ENCODE measurements at places on chromosomes 6 and 20. TPM values are rescaled to one million over a fixed set of nuclear protein-coding genes. Genes with fewer than 3 reads are reported as not detected.

Gene ATP6V1G2
- 6.0 TPM for polyA plus RNA-seq

Gene TTBK1
- polyA plus RNA-seq: 0.26 TPM

Gene CLIC5
- polyA plus RNA-seq: 54.3 TPM

DNA sequence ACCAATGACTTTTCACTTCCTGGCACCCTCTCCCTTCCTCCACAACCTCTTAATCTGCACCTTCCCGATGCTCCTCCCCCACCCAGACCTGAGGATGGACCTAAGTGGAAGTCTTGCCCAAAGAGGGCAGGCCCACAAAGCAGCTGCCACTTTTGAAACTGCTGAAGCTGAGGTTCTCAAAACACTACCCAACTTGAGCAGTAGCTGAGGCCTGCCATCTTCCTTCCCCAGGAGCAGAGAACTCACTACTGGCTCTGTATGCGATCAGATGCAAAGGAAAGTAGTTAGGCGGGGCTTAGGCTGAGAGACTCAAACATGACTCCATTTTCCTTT is 1.5 kb downstream of the HM13 start:
- no peak for DNase-seq

DNA sequence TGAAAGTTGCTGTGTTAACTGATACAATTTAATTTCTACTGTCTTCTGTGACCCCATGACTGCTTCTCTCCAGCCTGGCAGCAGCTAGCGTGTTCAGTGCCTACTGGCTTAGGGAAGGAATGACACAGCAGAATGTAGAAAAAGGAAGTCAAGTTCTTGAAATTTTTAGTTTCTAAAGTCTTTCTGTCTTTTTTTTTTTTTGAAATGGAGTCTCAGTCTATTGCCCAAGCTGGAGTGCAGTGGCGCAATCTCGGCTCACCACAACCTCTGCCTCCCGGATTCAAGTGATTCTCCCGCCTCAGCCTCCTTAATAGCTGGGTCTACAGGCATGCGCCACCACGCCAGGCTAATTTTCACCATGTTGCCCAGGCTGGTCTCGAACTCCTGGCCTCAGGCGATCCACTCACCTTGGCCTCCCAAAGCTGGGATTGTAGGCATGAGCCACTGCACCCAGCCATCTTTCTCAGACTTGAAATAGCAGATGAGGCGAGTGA is 39.3 kb downstream of the PCNA start:
- DNase-seq: no peak

DNA sequence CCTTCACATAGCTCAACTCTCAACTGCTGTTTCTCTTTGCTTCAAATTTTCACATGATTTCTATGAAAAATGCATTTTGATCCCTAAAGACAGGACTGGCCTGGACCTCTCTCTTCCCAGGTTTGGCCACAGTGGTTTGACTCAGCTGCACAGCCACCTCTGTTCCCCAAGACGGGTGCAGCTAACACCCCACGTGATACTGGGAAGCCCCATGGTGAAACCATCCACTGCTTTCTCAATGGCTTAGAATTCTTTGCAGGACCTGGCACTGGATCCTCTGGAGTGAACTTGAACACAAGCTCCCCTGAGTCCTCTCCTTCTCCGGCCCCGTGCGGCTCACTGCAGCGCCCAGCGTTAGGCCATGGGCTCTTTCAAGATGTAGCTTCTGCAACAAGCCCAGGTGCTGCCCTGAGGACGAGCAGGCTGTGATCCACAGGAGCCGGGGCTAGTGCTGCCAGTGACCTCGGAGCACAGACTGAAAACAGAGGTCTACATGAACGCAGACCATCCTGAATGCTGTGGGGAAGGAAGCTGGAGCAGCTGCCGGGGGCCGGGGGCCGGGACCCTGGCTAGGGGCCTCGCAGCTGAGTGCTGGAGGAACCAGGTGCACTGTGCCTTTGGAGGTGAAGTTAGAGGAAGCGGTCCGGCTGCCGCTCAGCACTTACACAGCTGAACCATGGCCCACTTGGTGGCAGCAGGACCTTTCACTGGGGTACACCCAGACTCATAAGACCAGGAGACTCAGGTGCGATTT is 58.8 kb upstream of the MPC1 start:
- no peak for DNase-seq

DNA sequence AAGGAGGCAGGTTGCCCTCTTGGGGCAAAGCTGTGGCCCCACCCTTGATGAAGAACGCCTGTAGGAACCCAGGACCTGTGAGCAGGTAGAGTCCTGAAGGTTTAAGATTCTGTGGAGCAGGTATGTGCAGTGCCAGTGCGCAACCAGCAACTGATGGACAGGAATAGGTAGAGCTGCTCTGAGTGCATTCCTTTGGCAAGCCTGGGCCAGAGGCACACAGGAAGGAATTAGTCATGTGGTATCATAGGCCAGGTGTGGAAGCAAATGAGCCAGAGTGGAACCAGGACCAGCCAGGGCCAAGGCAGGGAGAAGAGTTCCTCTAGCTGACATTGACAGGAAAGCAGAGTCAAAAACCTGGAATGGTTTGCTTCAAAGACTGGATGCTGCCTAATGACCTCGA is 1.4 kb upstream of the KHDC1 start:
- no peak for DNase-seq

Gene RRP36
- 55.2 TPM for polyA plus RNA-seq

Gene MYCT1
- 6.4 TPM for polyA plus RNA-seq

GRCh38 chr6:55669028-55669427 is 90.0 kb upstream of the HMGCLL1 start:
- DNase-seq: no peak

GRCh38 chr6:69820438-69820837 is 23.6 kb upstream of the LMBRD1 start:
- no peak for DNase-seq

- DNase-seq: peak; percentile 46
These were observed at the start of gene FRK for GRCh38 chr6:116060572-116061283. FRK (minus strand) TSS chr6:116060891; CDS start chr6:116060311, 580 bp downstream.

DNA sequence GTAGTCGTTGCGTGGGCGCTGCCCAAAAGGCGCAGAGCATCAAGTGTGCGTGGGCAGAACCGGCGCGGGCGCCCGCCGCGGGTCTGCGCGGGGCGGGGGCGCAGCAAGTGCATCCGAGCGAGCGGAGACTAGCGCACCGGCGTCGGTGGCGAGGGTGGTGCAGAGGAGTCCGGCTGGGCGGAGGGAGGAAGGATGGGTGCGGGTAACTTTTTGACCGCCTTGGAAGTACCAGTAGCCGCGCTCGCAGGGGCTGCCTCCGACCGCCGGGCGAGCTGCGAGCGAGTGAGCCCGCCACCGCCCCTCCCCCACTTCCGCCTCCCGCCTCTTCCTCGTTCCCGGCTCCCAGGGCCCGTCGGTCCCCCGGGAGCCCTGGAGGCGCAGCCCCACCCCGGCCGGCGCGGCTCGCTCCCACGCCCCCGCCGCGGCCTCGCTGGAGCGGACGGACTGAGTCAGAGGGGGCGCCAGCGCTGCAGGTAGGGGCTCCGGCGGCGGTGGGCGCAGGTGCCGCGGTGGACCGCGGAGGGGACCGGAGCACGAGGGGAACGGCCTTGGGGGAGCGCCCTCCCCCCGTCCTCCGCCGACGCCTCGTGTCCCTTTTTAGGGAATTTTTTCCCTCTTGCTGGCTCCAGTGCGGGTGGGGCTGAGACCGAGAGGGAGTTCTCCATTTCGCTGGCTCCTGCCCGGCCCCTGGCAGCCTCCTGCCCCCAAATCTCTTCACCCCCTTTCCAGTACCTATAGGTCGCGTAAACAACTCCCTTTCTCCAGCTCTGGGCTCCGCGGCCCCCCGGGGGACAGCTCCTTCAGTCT is 1.6 kb upstream of the DBNDD2 start:
- DNase-seq: peak; percentile 47

Gene PRSS35
- polyA plus RNA-seq: 2.0 TPM

GRCh38 chr6:89050697-89051096 is 29.9 kb upstream of the PNRC1 start:
- no peak for DNase-seq

GRCh38 chr20:34562641-34563040 is 4.1 kb downstream of the MAP1LC3A start:
- no peak for DNase-seq

DNA sequence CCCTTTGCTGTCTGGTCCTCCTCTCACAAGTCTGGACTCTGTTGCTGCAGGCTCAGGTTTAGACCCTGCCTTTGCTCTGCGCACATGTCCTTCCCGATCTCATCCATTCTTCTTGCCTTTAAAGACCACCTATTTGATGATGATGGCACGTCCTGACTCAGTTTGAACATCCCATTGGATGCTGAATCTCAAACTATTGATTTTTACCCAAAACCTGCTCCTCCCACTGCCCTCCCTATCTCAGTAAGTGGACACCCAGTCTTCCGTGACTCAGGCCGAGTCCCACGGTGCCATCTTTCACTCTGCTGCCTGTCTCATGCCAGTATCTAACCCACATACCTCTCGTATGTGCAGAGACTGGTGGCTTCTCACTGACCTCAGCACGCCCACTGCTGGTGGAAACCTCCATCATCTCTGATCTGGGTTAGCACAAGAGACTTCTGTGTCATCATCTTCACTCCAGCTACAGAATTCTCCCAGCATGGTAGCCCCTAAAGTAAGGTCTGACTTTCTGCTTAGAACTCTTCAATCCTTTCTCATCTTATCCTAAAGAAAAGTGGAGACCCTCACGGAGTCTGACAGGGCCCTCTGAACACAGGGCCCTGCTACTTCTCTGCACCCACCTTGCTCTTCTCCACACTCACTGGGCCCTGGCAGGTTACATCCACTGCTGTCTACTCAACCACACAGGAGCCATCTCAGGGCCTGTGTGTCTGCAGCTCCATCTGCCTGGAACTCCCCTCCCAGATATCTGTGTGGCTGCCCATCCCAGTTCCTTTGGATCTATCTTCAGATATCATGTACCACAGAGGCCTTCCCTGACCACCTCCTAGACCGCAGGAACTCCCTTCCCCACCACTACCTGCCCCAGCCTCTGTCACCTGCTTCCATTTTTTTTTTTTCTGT is 387.1 kb upstream of the AGPAT4 start:
- DNase-seq: no peak

DNA sequence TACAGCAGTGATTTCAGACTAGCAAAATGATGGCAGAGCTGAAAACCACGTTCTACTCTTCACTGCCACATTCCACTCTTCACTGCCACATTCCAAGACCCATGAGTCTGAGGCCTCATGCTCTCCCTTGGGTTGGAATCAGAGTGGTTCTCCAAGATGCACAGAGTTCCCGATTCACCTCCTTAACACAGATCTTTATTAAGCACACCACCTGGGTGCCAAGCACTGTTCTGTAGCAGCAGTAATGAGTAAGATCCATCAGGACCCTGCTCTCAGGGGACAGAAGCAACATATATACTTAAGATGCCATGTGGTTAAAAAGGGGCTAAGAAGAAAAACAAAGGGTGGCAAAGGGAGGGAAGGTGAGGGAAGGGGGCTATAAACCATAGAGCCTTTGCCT is 26.9 kb downstream of the TSHZ2 start:
- no peak for DNase-seq

DNA sequence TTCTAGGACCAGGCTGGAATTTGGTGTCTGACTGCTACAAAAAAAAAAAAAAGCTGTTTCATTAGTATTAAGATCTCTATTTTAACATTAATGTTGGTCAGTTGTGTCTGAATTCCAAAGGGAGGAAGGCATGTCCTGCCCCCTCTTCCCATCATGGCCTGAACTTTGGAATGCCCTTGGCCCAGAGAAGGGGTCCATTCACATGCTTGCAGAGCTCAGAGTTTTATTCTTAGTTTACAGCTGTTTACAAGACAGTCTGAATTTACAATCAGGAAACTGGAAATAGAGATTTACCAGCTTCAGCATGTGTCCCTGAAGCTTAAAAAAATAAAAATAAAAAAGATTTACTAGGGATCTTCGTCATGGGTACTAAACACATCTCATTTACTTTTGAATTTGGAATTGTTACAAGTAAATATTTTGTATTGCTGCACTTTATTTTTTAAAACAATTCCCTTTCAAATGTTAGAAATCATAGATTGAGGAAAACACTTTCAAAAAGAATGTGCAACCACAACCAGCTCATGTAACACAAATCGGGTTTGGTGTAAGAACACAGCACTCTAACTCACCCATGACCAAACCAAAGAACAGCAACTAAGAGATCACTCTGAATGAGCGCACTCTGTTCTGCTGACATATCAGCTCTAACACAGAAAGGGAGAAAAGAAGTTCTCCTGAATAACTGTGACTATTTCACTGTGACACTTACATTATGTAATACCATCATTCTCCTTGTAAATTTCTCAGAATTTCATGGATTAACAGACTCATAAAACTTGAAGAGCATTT is 6.6 kb upstream of the SERPINB6 start:
- DNase-seq: peak; percentile 79

Gene RHAG
- polyA plus RNA-seq: not detected

DNA sequence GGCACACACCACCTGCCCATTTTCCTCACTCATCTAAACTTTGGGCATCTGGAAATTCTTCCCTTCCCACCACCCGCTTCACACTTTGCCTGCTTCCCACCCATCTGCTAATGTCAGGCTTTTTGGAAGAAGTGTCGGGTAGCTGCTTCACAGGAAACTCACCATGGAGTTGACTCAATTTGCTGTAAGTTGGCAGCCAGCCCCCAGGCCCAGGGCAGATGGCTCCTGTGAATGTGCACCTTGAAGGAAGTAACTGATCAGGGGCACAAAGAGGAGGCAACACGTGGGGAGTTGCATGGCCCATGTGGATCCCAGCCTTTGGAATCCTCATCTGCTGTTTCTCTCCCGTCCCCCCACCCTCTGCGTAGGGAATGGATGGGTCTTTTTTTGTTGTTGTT is 87.3 kb downstream of the PPP1R14C start:
- no peak for DNase-seq

- DNase-seq: no peak
These were observed 7.0 kb downstream of the NDUFAF5 start for GRCh38 chr20:13791540-13792459.

Gene KHDRBS2
- polyA plus RNA-seq: not detected

DNA sequence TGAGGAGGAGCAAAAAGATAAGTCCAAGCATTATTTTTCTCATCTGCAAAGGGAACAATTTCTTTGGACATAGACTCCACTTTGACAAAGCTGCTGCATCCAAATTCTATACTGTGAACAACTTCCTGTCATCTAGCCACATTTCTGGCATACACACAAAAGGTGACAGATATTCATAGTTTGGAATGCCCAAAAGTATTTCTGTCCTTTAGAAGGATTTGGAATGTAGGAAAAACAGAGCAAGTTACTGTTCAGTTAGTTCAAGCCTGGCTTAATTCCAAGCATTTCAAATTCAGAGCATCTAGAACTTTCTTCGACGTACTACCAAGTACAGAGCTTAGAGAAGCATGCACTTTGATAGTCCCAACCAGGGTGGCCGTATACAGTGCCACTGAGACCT is 134.0 kb downstream of the PDE7B start:
- DNase-seq: no peak

DNA sequence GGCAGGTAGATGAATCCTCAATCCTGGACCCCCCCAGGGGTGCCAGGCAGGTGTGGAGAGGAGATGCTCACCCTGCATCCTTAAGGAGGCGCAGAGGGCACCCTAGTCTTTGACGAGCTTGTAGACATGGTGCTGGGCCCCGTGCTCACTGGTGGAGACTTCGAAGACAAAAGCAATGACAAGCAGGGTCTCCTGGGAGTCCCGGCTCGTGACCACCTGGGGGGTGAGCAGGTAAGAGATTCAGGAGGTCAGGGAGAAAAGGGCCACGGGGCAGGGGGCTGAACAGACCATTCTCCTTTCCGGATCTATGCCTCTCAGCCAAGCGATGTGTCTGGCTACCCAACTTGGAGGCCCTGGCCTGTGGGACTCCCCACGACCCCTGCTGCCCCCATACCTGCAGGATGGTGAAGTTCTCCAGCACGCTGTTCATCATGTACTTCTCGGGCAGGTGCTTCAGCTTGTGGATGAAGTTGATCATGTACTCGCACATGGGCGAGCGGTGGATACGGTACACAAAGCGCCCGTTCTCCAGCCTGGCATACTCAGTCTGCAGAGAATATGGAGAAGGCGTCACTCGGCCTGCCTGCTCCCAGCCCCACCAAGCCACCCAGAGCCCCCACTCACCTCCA is 6.9 kb downstream of the RPL10A start:
- no peak for DNase-seq

Gene ZNF334
- polyA plus RNA-seq: 3.7 TPM

Gene TRERF1
- 1.5 TPM for polyA plus RNA-seq
